ENCODE measurements at places on chromosomes 11 and 22. TPM values are rescaled to one million over a fixed set of nuclear protein-coding genes. Genes with fewer than 3 reads are reported as not detected.

SLC35E4 gene
- total RNA-seq = 10.4 TPM

RFPL2 gene
- total RNA-seq = not detected

SHISAL1 gene
- 1.6 TPM for total RNA-seq

C22orf31 gene
- total RNA-seq = not detected

SLC22A25 gene
- total RNA-seq = not detected
